ENCODE measurements at places on chromosomes 6 and 20.

DNA sequence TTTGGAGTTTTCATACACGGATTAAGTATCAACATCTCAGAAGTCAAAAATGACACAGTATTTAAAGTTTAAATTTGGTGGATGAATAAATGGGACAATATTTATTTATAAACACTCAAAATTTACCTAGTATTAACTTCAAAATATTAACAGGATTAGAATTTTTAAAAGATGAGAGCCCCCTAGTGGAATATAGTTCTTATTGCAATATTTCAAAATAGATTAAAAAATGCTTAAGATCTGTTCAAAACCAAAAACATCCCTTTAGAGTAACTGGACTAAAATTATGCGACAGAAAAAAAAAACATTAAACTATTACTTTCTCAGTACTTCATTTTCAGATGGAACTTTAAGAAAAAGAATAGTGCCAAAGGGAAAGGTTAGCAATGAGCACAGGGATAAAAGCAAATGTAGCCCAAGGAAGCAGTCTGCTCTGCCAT is 56.6 kb downstream of the SNX14 start:
- DNase-seq: no peak
- H3K4me3 ChIP-seq: no peak overlapping the region
- H3K36me3 ChIP-seq: peaks cover 10% of the 10 kb centered on the region
- no peaks in the 10 kb centered on the region for H3K27me3 ChIP-seq

GRCh38 chr20:18543932-18544331 is 23.3 kb upstream of the SMIM26 start:
- peak overlapping the region; percentile 12 for H3K27ac ChIP-seq
- H3K4me3 ChIP-seq: no peak overlapping the region
- no peaks in the 10 kb centered on the region for H3K4me1 ChIP-seq
- no peaks in the 10 kb centered on the region for H3K27me3 ChIP-seq
- H3K36me3 ChIP-seq: peaks cover 60% of the 10 kb centered on the region

- H3K27me3 ChIP-seq: no peaks in the 10 kb centered on the region
- H3K4me3 ChIP-seq: no peak overlapping the region
- H3K4me1 ChIP-seq: peaks cover 43% of the 10 kb centered on the region
- H3K27ac ChIP-seq: peak overlapping the region; percentile 71
Observed at GRCh38 chr20:25327521-25328235, 63.0 kb downstream of the ABHD12 start.

GRCh38 chr20:35648836-35649235 is 15.9 kb downstream of the CPNE1 start:
- no peak overlapping the region for H3K27ac ChIP-seq
- H3K4me3 ChIP-seq: no peak overlapping the region
- H3K4me1 ChIP-seq: no peaks in the 10 kb centered on the region
- H3K27me3 ChIP-seq: no peaks in the 10 kb centered on the region

DNA sequence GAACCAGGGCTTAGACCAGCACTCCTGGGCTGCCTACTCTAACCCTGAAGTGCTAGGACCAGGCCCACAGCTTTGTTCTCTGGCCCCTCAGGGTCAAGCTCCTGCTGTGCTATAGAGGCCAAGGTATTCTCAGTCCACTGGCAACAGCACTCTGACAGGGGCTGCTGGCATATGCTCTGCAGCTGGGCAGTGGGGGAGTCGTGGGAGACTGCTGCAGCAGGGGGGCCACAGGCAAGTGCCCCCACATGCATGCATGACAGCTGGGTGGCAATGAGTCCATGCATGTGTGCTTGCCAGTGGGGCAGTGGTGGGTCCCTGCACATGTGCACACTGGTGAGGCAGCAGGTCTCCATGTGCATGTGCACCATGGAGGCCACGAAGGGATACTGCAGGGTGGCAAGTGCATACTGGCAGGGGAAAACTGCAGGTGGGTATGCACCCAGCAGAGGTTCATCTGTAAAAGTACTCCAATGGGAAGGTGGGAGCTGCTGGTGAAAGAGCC is 364.9 kb upstream of the IRAK1BP1 start:
- H3K36me3 ChIP-seq: no peaks in the 10 kb centered on the region
- no peak overlapping the region for H3K4me3 ChIP-seq
- H3K27ac ChIP-seq: no peak overlapping the region
- no peaks in the 10 kb centered on the region for H3K4me1 ChIP-seq
- no peak for DNase-seq
- peaks cover 3% of the 10 kb centered on the region for H3K27me3 ChIP-seq

- H3K4me3 ChIP-seq: no peak overlapping the region
- no peak for DNase-seq
- H3K36me3 ChIP-seq: peaks cover 10% of the 10 kb centered on the region
- peaks cover 15% of the 10 kb centered on the region for H3K27me3 ChIP-seq
- H3K27ac ChIP-seq: no peak overlapping the region
- no peaks in the 10 kb centered on the region for H3K4me1 ChIP-seq
Observed at GRCh38 chr20:35196313-35196712, 24.4 kb downstream of the PROCR start.

DNA sequence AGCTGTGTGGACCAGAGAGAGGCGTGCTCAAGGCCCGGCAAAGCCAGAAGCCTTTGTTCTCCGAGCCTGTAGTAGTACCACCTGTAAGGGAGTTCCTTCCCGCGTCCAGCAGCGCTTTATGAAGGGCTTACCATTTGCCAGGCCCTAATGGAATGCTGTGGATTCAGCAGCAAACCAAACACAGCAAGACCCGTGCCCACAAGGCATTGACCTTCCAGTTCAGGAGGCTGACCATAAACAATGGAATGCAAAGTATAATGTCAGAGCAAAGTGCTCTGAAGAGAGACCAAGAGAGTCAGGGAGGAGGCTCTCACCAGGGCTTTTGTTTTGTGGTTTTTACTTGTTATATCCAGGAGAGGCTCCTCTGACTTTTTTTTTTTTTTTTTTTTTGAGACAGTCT is 209.8 kb downstream of the ZMYND8 start:
- DNase-seq: no peak
- H3K27me3 ChIP-seq: peaks cover 10% of the 10 kb centered on the region
- H3K27ac ChIP-seq: no peak overlapping the region
- H3K36me3 ChIP-seq: no peaks in the 10 kb centered on the region

DNA sequence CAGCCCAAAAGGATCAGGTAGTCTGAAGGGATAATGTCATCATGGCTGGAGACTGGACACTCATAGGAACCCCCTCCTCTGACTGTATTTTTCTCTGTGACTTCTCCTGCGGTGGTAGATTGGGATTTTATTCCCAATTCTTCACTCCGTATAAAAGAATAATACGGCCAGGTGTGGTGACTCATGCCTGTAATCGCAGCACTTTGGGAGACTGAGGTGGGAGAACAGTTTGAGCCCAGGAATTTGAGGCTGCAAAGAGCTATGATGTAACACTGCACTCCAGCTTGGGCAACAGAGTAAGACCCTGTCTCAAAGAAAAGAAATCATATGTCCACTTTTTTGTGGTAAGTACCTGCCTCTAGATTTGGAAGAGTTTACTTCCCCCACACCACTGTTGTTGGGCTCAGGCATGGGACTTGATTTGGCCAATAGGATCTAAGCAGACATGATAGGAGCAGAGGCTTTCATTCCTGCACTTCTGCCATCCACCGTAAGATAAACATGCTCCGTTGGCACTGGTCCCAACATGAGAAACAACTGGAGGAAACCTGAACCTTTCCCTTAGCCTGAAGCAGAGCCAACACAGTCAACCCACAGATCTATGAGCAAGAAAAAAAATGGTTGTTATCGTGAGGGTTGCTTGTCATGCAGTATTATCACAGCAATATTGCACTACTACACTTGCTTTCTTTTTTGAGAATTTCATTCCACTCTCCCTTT is 82.0 kb downstream of the JPH2 start:
- peaks cover 4% of the 10 kb centered on the region for H3K4me1 ChIP-seq
- DNase-seq: no peak
- H3K27me3 ChIP-seq: peaks cover 45% of the 10 kb centered on the region
- no peak overlapping the region for H3K27ac ChIP-seq
- no peaks in the 10 kb centered on the region for H3K36me3 ChIP-seq
- H3K4me3 ChIP-seq: no peak overlapping the region

GRCh38 chr20:1579488-1579887 is 22.0 kb upstream of the SIRPD start:
- H3K4me3 ChIP-seq: no peak overlapping the region
- no peaks in the 10 kb centered on the region for H3K4me1 ChIP-seq
- no peak for DNase-seq
- no peaks in the 10 kb centered on the region for H3K36me3 ChIP-seq

DNA sequence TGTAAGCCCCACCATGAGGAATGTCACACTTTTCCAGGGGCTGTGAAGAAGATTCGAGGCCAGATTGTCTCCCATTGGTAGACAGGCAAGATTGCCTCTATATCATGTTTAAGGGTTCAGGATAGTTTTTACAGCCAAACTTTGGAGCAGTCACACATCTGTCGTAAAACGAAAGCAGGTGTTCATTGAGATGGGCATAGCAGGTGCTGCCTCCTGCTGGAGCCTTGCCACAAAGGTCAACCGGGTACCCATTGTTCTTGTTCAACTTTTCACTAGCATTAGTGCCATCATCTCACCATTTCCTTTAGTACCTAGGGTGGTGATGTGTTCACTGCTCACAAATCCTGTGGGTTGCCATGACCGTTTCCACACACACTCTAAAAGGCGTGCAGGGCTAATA is 198.3 kb downstream of the HTR1B start:
- no peaks in the 10 kb centered on the region for H3K4me1 ChIP-seq
- H3K27ac ChIP-seq: no peak overlapping the region
- H3K4me3 ChIP-seq: no peak overlapping the region
- no peaks in the 10 kb centered on the region for H3K36me3 ChIP-seq

DNA sequence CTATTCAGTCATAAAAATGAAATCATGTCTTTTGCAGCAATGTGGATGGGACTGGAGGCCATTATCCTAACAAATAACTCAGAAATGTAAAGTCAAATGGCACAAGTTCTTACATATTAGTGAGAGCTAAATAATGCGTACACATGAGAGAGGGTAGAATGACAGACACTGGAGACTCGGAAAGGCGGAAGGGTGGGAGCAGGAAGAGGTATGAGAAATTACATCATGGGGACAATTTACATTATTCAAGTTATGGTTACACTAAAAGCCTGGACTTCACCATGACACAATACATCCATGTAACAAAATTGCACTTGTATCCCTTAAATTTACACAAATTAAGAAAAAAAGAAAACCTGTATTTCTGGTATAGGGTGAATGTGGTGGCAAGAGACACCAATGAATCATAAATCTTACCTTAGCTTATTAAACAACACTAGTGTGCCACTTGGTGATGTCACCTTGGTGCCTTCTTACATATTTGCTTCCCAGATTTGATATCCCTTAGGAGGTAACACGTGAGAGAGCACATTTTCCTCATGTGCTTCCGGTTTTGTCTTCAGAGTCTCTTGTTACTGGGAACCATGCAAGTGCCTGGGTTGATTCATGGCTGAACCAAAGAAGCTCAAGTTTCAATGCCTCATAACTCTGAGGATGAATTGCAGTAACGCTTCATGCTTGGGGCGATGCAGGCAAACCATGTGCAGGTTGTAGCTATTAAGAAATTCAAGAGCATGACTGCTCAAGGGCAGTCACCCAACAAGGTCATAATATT is 84.6 kb downstream of the DCDC2 start:
- DNase-seq: peak; percentile 27
- peak overlapping the region; percentile 44 for H3K4me3 ChIP-seq
- no peaks in the 10 kb centered on the region for H3K27me3 ChIP-seq

GRCh38 chr6:118984342-118984741 is 49.4 kb upstream of the MCM9 start:
- no peak for DNase-seq
- H3K36me3 ChIP-seq: no peaks in the 10 kb centered on the region
- H3K4me3 ChIP-seq: no peak overlapping the region
- H3K27ac ChIP-seq: no peak overlapping the region
- no peaks in the 10 kb centered on the region for H3K27me3 ChIP-seq

DNA sequence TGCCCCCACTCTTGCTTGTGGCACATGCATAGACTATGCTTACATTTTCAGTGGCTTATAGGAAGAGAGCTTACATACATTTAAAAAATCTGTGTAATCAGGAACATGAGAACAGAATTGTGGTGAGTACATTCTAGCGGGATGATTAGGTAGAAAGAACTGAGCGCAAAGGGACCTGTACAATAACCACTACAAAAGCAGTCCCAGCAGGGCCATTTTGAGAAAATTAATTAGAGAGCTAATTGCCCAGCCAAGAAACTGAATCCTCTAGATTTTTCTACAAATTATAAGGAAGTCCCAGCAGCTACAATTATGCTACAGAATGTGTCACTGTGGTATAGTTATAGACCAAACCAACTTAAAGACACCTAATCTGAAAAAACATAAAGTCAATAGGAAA is 105.6 kb upstream of the TNFAIP3 start:
- no peak for DNase-seq
- no peak overlapping the region for H3K27ac ChIP-seq
- H3K4me3 ChIP-seq: no peak overlapping the region
- H3K4me1 ChIP-seq: no peaks in the 10 kb centered on the region
- H3K36me3 ChIP-seq: no peaks in the 10 kb centered on the region

DNA sequence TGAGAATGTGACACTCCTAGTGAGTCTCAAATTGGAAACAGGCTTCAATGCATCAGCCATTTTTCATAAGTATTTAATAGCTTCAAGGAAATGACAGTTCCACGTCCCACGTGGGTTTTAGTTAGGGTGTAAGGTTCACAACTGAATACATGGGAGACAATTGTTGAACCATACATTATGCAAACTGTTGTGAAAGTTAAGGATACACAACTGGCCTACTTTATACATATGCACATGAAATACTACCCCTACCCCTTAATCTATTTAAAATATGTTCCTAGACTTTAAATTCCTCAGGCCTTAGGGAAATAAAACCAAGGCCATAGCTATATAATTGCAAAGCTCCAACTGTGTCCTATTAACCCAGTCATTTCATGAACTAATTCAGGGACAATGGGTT is 436.1 kb downstream of the BTBD3 start:
- no peak overlapping the region for H3K27ac ChIP-seq
- peaks cover 6% of the 10 kb centered on the region for H3K27me3 ChIP-seq
- H3K36me3 ChIP-seq: no peaks in the 10 kb centered on the region
- H3K4me1 ChIP-seq: no peaks in the 10 kb centered on the region
- DNase-seq: no peak

DNA sequence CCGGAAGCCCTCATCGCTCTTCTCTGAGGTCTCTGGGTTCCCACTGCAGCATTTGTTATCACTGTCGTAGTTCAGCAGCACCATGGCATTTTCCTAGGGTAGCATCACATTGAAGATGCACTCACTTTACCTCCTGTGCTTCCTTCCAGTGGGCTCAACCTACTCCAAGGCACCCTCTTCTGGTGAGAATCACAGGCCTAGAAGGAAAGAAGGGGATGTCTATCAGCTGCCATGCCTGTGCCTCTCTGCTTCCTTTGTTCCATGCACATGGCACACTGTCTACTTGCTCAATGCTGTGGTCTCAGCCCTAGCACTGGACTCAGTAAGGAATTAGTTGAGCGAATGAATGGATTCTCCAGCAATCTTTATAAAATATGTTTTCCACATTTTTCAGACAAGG is 22.6 kb downstream of the CST4 start:
- H3K4me1 ChIP-seq: peaks cover 9% of the 10 kb centered on the region
- no peak overlapping the region for H3K4me3 ChIP-seq
- no peak overlapping the region for H3K27ac ChIP-seq

- H3K27ac ChIP-seq: peak overlapping the region; percentile 23
- no peaks in the 10 kb centered on the region for H3K27me3 ChIP-seq
- DNase-seq: no peak
Observed at GRCh38 chr6:105389543-105389942, 13.3 kb downstream of the PREP start.
